ENCODE measurements at places on chromosomes 13 and 19. TPM values are rescaled to one million over a fixed set of nuclear protein-coding genes. Genes with fewer than 3 reads are reported as not detected.

Gene PGLYRP1
- total RNA-seq: not detected

Gene CBY2
- total RNA-seq: not detected

Gene NKPD1
- total RNA-seq: 0.16 TPM

Gene REEP6
- not detected for total RNA-seq

Gene C1QTNF9B
- not detected for total RNA-seq

Gene CCDC169
- not detected for total RNA-seq

Gene ANGPTL4
- 25.3 TPM for total RNA-seq

Gene NR2F6
- 50.1 TPM for total RNA-seq

Gene CLIP3
- total RNA-seq: 28.7 TPM

Gene CLDN10
- 0.81 TPM for total RNA-seq

Gene ICAM1
- total RNA-seq: 18.4 TPM

Gene COX6B2
- not detected for total RNA-seq

Gene PPFIA3
- total RNA-seq: 6.1 TPM

Gene TBC1D4
- total RNA-seq: 28.0 TPM

Data from gastroesophageal sphincter (tissue), 4 donors.